ENCODE measurements at places on chromosomes 7 and 10.

DNA sequence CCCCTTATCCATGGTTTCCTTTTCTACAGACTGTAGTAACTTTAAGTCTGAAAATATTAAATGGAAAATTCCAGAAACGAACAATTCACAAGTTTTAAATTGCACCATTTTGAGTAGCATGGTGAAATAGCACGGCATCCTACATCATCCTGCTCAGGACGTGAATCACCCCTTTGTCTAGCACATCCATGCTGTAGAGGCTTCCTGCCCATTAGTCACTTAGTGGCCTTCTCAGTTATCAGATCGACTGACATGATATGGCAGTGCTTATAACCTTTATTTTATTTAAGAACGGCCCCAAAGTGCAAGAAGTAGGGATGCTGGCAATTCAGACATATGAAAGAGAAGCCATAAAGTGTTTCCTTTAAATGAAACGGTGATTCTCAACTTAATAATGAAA, 82.7 kb downstream of the CPXM2 start:
- DNase-seq, result peak; percentile 92

- no peak for DNase-seq
Observed at GRCh38 chr10:34590793-34591192, 224.3 kb downstream of the PARD3 start.

DNA sequence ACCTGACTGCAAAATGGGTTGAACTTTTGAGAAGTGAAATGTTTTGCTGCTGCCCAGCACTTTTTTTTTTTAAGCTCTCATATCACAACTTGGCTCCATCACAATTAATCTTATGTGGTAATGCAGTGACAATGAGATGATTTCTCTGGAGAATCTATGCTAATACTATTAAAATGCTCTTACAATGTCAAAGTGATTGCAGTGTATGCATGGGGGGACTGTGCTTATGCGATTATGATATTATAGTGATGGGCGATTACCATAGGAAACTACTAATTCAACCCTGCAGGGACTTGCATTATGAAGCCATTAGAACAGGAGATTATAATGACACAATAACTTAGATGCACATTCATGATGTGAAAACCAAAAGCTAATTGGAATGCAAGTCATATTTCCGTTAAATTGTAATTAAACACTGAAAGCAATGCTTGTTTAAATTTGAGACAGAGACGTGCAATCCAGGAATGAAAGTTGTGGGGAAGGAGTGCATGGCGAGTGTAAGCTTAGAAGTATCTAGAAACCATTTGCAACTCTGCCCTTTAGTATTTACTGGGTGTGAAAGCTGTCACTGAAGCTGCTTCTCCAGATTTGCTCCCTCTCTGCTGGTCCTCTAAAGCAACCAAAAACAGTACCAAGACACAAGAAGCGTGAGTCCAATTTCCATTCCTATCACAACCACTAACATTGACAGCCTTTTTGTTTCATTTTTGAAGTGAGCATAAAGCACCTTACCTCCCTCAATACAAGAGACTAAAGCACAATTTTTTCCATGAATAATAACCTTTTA, 21.6 kb downstream of the PTER start:
- no peak for DNase-seq

DNA sequence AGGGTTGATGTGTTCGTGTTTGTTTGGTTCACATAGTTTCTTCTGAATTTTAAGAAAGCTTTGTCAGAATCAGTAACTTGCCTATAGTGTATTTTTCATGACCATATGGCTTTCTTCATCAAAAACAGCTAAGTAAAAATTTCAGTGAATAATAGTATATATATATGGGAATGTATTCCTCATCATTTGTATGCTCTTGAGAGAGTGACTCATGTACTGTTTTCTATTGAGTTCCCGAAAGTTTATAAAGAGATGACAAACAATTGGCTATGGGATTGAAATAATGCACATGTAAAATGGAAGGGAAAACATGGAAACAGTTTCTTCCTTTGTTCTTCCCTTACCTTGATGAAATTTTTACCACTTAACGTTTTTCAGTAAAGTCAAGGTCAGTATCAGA, 56.4 kb downstream of the KAT6B start:
- DNase-seq, result peak; percentile 27

- no peak for DNase-seq
Observed at GRCh38 chr10:37752334-37752875, 105.0 kb downstream of the ZNF248 start.

DNA sequence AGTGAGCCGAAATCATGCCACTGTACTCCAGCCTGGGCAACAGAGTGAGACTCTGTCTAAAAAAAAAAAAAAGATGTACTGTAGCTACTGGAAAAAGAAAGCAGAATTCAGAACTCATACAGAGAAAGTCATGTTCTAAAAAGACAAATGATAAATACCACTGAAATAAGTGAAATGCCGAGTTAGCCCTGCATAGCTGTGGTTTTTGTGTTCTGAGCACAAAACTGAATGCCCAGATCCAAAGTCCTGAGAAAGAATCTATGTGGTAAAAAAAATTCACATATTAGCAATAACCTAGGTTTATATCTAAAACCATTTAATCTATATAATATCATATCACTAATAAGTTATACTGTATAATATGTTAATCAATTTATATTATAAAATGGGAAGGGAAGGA, 29.3 kb upstream of the HECW1 start:
- peak; percentile 62 for DNase-seq

DNA sequence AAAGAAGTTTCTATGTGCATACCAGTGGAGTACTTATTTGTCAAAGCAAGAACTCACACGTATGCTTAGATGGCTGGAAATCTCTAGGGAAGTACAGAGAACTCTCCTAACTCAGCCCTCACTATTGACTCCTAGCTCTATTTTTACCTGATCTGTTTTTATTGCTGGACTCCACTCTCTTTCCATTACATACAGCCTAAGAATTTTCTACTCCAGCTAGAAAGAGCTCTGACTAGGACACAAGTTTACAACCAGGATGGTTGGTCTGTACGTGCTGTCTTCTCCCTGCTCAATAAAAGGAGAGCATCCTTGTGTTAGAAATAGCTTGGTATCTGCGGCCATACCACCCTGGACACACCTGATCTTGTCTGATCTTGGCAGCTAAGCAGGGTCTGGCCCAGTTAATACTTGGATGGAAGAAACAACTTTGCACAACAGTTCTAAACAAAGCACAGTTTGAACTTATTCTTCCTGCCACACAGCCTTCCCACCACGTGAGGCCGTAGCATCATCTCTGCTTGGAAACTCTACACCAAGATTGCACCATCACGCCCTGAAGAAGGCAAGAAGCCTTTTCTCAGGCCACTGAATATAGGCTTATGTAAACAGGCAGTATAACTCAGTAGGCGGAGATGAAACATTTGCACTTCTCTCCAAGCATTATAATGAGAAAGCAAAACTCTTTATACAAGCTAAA, 50.7 kb downstream of the KCNMA1 start:
- DNase-seq, result peak; percentile 87

- no peak for DNase-seq
Observed at GRCh38 chr7:67764289-67764688, 767.7 kb downstream of the TYW1 start.

GRCh38 chr10:124721330-124722045, 22.7 kb downstream of the FAM53B start:
- no peak for DNase-seq

GRCh38 chr7:51369746-51370145, 53.1 kb upstream of the COBL start:
- DNase-seq, result no peak

GRCh38 chr7:153838591-153838990, 213.6 kb upstream of the DPP6 start:
- no peak for DNase-seq

- DNase-seq, result no peak
Observed at GRCh38 chr10:82543631-82544030, 668.6 kb downstream of the NRG3 start.

GRCh38 chr10:118568327-118568848, 27.1 kb downstream of the PRLHR start:
- peak; percentile 54 for DNase-seq

- DNase-seq, result no peak
Observed at GRCh38 chr10:132835848-132836233, 49.9 kb upstream of the NKX6-2 start.

- DNase-seq, result no peak
Observed at GRCh38 chr7:46939089-46939488, 642.8 kb downstream of the TNS3 start.

- DNase-seq, result no peak
Observed at GRCh38 chr10:88057720-88058119, 194.3 kb downstream of the PTEN start.

- DNase-seq, result no peak
Observed at GRCh38 chr10:3955955-3956617, 171.1 kb upstream of the KLF6 start.

- peak; percentile 82 for DNase-seq
Observed at GRCh38 chr7:39709768-39710311, 86.5 kb downstream of the RALA start.

DNA sequence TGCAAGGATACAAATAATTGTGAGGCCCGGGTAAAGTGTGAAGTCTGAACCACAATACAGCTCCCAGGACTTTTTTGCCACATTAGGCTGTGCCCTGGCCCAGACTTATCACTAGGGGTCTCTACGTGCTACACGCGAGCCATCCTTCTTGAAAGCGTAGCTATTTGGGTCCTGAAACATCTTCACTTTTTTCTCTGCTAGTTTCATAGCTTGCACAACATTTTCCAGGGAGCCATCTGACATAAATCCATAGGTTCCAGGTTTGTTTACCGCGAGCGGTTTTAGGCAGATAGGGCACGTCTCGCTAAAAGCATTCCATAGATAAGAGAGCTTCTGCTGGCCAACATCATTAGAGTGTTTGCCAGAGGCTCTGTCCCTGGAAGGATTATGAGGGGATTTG, 226.5 kb downstream of the RPS24 start:
- peak; percentile 49 for DNase-seq

- DNase-seq, result peak; percentile 77
Observed at GRCh38 chr7:130277763-130278643, 11.3 kb downstream of the CPA2 start.

DNA sequence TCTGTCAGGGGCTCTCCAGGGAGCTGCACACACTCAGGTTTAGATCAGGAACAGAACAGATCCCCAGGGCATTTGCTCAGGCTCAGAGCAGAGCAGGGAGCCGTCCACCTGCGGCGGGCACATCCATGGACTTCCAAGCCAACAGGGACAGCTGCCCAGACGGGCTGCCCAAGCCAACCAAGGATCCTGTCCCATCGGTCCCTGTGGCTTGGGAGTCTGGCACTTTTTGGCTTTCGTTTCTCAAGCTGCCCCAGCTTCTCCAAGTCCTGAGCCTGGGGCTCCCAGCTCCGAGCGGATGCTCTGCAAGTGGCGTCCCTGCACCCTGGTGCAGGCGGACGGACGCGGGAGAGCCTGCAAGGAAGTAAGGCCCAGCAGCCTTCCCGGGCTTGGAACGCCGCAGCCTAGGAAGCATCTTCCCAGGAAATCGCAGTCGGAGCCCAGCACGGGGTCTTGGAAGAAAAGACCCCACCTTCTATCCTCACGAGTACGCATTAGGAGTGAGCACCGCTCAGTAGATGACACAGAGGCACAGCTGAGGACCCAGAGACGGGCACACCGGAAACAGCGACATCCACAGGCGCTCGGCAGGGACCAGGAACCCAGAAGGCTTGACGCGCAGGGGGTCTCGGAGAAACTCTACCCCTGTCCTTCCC, 6.0 kb downstream of the GPR146 start:
- no peak for DNase-seq

DNA sequence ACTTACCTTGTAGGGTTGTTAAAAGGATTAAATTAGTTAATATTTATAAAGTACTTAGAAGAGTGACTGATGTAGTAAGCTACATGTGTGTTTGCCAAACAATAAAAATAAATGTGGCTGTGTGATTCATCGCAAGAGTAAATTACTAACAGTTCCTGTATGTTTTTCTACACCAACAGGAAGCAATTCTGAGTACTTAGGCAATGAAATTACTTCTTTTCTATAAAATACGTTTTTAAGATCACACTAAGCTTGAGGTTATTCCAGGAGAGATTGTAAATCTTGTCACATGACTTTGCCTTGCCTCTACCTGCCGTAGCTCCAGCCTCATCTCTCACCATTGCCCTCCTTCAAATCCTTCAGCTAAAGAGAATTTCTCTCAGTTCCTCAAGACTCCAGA, 18.1 kb upstream of the GSTK1 start:
- peak; percentile 28 for DNase-seq

DNA sequence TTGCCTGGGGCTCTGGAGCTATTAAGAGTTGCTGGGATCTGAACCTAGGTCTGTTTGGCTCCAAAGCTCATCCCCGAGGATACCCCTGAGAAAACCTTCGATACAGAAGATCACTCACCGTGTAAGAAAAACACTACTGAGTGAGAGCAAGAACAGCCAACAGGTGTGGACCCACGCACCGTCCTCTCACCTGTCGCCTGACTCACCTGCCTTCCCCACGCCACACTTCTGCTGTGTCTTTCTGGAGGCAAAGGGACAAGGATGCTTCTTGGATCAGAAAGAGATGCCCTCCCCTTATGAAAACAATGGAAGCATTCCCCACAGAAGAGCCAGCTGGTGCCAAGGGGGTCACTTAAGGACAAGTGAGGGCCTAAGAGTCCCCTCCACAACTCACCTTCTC, 46.7 kb downstream of the COL13A1 start:
- no peak for DNase-seq

DNA sequence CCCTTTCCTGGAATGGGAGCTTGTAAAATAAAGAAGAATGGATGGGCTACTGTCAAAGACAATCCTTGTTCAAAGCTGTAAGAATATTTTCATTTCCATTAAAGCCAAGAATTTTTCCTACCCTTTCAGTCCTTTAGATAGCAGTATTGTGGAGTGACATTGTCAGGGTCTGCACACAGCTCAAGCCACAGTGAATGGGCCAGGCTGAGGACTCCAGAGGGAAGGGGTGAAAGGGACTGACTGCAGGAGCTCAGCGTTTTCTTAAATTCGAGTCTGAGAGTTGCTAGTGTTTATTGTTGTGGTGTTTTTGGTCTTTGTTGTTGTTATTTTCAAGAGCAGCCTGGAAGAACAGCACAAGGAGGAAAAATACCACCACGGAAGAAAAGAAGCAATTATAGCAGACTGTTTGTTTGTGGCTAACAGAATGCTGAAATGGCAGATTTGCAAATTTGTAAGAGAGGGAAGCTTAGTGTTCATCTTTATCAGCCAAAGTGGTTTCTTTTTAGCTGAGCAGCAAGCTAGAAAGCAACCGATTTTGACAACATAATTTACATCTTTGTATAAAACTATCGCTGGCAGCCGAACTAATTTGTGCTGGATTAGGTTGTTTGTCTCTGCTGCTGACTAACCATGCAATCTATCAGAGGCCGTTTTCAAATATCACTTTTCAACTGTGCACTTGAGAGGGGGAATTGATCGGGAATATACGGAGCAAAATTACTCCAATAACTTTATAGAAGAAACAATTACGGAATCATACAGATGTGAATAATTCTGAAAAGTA, 192.1 kb downstream of the LRMDA start:
- no peak for DNase-seq
